ENCODE measurements at places on chromosomes 5 and 9. TPM values are rescaled to one million over a fixed set of nuclear protein-coding genes. Genes with fewer than 3 reads are reported as not detected.

- DNase-seq, result no peak
Measured at GRCh38 chr9:126504086-126504976, 109.4 kb upstream of the LMX1B start.

The GMCL2 gene
- not detected for polyA plus RNA-seq

GRCh38 chr5:16076657-16077056, 102.9 kb downstream of the MARCHF11 start:
- no peak for DNase-seq

DNA sequence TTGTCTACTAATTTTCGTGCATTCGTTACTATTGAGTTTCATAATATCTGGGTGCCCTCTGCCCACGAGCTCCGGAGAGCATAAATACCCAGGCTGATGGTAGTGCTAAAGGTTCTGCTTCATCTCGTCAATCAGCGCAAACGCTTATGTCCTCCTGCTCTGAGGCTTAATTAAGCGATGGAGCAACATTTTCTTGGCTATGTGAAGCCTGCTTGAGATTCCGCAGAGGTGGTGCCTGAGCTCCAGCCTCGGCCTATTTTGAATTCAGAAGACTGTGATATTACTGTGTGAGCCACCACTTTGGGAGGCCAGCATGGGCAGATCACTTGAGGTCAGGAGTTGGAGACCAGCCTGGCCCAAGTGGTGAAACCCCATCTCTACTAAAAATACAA, 44.8 kb downstream of the ANXA2R start:
- no peak for DNase-seq

The PCDHGA12 gene
- 4.3 TPM for polyA plus RNA-seq

The PCDHGA10 gene
- 11.7 TPM for polyA plus RNA-seq

DNA sequence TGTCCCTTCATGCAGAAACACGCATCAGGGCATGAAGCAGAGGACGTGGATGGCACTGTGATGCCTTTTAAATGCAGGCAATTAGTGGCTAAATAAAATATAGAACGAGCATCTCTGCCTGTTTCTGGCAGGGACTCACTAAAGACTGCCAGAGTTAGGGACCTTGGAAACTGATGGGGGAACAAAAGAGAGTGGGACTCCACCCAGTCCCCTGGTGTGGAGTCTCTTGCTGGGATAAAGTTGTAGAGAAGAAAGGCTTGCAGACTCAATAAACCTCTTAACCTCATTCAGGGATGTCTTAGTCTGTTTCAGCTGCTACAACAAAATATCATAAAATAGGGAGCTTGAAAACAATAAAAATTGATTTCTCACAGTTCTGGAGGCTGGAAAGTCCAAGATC, 87.6 kb upstream of the ARAP3 start:
- no peak for DNase-seq

GRCh38 chr9:33837138-33837537, 20.2 kb downstream of the UBE2R2 start:
- no peak for DNase-seq

GRCh38 chr5:63247651-63248050, 669.0 kb downstream of the LRRC70 start:
- no peak for DNase-seq

GRCh38 chr9:109316207-109316640, 4.6 kb downstream of the EPB41L4B start:
- no peak for DNase-seq

DNA sequence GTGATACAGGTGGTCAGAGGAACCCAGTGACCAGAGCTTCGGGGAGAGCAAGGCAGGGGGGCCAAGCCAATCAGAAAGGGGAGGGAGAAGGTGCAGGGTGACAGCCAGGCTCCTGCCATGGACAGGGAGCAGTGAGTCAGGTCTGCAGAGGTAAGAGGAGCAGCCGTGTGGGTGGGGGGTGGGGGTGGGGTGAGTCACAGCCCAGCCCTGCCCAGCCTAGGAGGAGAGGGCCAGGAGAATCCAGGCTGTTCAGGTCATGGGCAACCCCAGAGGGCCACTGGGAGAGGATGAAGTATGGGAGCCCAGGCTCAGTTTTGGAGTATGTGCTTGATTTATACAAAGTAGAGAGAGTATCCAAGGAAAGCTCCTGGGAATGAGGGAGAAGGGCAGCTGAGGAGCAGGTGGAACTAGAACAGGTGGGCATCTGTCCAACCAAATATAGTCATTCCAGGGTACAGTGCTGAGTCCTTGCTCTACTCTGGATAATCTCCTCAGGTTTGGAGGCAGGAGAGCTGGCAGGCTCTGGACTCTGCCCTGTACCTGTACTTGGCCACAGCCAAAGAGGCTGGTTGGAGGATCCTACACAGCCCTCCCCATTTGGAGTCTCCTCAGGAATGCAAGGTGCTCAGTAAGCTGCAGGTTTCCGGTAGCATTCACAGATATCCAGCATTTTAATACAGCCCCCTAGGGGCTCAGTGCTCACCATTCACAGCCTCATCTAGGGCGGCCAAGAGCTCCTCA, 1.6 kb downstream of the HBEGF start:
- no peak for DNase-seq

GRCh38 chr9:136019681-136020060, 58.5 kb upstream of the UBAC1 start:
- DNase-seq, result no peak

DNA sequence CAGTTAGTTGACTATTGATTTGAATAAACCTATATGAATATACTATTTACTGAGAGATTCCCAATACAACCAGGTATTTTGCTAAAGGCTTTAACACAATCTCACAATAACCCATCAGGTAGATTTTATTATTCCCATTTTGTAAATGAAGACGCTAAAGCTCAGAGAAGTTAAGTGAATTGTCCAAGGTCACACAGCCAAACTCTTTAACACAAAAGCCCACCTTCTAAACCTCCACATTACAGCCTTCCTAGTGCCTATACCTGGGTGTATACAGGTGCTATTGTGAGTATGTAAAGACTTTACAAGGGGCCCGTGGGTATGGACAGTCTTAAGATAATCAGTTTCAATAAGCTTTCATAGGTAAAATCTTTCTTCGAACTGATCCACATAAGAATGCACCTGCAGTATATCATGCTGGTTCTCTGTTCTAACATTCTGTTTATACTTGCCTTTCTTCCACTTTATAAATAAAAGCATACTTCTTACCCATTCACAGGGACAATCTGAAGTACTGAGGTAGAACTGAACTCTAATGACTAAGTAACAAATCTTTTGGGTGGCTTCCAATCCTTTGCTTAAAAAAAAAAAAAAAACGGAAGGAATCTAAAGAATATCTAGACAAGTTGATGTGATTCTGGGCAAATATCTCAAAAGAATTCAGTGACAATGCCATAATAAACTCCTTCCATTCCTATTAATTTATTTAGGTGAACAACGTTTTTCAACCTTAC, 59.1 kb downstream of the PJA2 start:
- no peak for DNase-seq

The SET gene
- 259 TPM for polyA plus RNA-seq

DNA sequence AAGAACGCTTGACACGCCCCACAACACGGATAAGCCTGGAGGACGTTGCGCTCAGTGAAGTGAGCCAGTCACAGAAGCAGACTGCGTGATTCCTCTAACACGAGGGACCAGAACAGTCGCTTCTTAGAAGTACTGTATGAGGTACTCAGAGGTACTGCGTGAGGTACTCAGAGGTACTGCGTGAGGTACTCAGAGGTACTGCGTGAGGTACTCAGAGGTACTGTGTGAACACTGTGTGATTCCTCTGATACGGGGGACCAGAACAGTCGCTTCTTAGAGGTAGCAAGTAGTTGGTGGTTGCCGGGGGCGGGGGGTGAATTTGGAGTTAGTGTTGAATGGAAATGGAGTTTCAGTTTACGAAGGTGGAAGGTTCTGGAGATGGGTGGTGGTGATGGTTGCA, 5.8 kb downstream of the NDUFS6 start:
- DNase-seq, result no peak

- DNase-seq, result no peak
Measured at GRCh38 chr5:14364096-14364495, 217.5 kb upstream of the OTULINL start.

- DNase-seq, result no peak
Measured at GRCh38 chr9:98185021-98185567, 7.3 kb downstream of the CORO2A start.

The PDCD1LG2 gene
- polyA plus RNA-seq, result 31.5 TPM

DNA sequence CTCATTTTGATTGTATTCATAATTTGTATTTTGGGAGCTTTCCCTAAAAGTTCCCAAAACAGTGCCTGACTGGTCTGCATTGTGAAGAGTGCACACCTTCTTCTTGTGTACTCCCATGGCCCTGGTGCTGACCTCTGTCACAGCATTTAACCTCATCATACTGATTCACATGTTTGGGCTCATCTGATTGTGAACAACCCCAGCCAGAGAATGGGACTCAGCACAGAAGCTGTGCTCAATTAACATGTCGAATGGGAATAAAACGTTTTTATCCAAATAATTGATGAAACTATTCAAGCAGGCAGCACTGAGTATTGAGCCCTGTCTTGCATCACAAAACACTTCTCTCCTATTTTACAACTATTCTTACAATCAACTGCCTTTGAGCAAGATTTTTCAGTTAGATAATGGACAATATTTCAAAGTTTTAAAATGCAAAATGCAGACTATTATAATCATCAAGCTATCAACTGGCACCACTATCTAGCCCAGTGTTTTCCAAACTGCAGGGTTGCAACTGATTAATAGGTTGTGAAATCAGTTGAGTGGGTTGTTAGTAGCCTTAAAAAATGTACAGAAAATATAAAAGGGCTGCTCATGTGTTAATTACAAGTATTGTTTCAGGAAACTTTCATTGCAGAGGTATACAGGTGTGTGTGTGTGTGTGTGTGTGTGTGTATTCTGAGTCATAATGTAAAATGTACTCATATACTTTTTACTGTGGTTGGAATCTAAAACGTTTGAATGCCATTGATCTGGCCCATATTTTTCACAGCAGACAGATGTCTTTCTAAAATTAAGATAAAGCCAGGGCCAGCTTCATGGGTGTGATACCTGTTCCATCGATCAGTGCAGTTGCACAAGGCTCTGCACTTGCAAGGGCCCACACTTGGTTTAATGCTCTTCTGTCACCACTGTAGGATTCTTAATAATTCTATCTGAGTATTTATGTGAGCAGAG, 190.5 kb downstream of the PIK3R1 start:
- DNase-seq, result no peak

GRCh38 chr9:127293328-127293727, 28.8 kb downstream of the GARNL3 start:
- no peak for DNase-seq

The CENPK gene
- polyA plus RNA-seq, result 4.2 TPM

The INSL4 gene
- 0.05 TPM for polyA plus RNA-seq

The IFNA2 gene
- polyA plus RNA-seq, result not detected

GRCh38 chr5:34680896-34681295, 24.8 kb downstream of the RAI14 start:
- no peak for DNase-seq

- DNase-seq, result no peak
Measured at GRCh38 chr5:174459071-174459702, 265.2 kb upstream of the MSX2 start.
